ENCODE measurements at places on chromosomes 1 and 21.

DNA sequence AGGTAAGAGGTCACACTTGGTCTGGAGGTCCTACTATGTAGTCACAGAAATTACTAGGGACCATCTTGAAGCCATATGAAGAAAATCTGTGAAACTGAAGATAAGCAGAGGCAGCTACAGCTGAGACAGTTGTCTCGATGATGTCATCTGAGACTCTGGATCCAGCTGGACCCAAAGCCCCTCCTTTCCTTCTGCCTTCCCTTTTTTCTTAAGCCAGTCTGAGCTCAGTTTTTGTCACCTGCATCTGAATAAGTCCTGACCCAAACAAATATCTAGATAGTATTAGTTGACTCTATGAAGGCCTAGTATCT is 143.3 kb downstream of the ETS2 start:
- DNase-seq = no peak

DNA sequence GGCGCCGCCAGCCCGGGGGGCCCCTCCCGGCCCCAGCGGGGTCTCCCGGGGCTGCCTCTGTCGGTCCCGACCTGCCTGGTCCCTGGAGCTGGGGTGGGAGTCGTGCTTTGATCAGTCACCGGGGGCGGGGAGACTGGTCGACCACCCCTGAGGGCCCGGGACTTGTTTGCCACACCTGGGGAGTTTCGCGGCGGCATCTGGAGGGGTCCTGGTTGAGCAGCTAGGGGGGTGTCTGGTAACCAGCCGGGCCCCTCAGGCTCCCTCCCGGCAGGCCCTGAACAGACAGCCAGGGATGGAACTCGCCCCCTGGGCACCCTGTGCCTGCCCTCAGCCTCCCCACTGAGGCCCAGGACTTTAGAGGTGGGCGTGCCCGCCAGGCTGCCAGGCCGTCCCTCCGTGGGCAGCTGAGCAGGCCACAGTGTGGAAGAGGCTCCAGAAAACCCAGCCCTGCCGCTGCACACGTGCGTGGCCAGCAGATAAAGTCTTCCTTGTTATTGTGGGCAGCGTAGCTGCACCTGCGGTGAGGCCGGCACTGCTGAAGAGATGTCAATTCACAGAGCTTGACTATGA is 13.3 kb upstream of the SAMD11 start:
- DNase-seq = no peak

DNA sequence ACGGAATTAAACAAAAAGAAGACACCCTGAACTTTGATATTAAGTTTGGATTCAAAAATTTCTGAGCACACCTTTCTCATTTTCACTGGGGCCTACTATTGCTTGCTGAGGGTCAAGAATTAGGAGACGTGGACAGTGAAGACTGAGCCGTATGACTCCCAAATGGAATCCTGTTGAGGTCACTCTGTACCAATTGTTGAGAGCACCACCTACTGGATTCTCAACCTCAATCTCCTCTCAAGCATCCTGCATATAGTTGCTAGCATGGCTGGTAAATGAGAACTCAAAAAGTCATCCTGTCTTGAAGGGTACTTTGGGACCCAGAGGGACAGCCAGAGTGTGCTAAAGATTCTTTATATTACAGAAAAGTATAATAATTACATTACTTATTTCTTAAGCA is 20.2 kb upstream of the MTR start:
- no peak for DNase-seq

DNA sequence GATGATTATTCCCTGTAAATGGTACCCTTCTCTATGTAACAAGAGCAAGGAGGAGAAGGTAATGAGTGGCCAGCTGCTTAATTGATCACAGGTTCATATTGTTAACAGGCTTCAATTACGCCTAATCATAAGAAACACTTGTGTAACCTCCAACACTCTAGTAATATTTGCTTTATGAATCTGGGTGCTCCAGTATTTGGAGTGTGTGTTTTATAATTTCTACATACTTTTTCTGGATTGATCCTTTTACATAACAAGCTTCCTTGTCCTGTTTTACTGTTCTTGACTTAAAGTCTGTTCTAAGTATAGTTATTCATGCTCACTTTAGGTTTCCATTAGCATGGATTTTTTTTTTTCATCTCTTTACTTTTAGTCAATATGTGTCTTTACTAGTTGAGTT is 984.2 kb downstream of the AMY1C start:
- no peak for DNase-seq

DNA sequence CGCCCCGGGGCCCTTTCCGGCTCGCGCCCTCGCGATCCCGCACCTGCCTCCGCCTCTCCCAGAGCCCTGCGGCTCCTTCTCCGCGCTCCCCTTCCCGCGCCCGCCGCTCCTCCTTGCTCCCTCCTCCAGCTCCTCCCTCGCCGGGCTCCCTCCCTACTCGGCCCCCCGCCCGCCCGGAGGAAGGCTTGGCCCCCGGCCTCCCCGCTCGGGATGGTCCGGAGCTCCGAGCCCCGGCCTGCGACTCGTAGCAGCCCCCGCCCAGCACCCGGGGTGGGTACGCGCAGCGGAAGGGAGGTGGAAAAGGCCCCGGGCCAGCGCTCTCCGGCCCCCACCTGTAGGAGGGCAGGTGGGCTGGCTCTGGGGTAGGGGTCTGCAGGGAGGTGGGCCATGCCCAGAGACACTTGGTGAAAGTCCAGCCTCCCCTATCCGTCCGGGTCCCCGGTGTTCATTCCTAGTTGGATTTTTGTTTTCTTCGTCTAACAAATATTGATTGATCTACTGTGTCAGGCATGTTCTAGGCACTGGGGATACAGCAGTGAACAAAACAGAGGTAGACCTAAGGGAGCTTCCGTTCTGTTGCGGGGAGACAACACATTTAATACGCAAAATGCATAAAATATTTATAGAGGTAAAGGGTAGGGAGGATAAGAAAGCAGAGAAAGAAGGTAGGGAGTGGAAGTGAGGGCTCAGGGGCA is at the start of gene HTR1D:
TSS of gene HTR1D (minus strand) at position 82 of the 695 bp plus-strand sequence. CDS start 23,283 bp downstream, outside the sequence.
- DNase-seq = no peak

DNA sequence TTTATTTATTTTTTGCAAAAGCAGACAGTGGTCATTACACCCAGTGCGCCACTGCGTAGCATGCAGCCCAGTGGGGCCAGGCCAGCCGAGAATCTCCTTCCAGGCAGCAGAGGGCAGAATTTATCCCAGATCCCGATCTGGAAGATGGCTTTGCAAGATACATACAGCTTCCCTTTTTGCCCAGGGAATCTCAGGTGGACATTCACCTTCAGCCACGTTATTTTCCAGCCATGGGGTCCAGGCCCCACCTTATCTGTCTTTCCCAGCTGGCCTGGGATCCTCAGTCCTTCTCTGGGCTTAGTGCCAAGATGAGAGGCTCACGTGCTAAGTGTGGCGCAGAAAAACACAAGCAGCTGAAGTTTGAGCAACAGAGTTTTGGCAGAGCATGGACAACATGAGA is 123.6 kb downstream of the AJAP1 start:
- no peak for DNase-seq

DNA sequence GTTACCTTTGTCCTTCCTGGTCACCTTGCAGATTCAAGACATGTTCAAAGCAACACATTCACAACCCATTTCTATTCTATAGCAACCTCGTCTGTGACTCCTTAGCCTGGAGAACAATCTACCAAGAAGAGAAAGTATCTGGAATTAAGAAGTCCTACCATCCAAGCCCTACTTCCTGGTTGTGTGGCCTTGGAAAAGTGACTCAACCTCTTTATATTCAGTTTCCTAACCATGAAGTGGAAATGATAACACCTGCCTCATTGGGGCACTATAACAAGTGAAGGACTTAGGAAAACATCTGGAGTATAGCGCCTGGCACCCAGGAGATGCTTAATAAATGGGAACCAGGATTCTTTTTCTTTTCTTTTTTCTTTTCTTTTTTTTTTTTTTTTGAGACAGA is 36.5 kb upstream of the SRRM1 start:
- DNase-seq = no peak

- no peak for DNase-seq
Measured at GRCh38 chr1:193143285-193143684, 21.5 kb downstream of the CDC73 start.

DNA sequence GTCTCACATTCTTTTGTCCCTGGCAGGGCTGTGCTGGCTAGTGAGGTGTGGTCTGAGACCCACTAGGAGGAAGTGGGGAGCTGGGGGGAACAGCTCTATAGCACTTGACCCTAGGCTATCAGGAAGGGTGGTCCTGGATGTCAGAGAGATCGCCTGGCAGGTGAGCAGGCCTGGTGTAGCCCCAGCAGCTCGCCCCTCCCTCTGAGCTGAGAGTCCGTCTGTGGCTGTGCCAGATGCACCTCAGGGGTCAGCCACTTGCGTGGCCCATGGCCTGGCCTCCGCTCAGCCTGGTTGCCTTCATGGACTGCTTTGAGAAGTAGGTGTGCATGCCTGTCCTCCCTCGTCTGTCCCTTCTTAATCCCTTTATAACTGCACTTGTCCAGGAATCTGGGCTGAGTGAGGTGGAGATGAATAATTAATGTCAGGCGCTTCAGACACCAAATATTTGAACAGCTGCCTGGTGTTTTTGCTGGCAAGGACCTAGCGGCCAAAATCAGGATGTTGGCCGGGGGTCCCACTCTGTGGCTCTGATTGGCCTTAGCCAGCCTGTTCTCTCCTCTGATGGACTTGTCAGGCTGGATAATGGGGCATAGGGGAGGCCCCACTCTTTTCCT is 30.5 kb downstream of the TMEM53 start:
- no peak for DNase-seq

DNA sequence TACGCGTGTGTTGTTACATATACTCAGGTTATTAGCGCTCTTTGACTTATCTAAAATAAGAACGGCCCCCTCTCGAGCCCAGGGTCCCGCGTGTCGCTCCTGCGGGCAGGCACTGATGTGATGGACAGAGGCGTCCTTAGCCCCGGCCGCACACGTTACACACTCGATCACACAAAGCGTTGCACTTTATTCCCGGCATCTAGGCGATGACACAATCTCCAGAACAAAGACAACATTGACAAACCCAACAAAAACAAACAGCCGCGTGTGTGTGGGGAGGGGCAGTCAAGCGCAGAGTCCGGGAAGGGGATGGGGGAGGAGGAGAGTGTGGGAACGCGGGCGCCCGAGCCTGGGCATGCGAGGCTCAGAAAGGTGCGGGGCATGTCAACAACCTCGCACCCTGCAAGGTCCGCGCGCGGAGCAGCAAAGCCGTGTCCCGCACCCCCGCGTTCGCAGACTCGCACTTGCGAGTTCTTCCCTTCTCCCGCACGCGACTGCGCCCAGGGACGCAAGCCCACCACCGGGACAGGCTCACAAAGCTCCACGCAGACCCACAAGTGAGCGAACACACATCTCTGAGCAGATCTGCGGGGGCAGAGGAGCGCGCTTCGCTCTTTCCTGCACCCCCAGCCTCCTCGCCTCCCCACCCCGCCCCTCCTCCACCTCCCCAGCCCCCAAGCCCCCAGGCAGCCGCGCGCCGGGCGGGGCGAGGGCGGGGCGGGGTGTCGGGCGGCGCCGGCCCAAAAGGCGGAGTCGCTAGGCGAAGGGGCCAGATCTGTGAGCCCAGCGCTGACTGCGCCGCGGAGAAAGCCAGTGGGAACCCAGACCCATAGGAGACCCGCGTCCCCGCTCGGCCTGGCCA is at the start of gene EFNA1:
TSS of gene EFNA1 (plus strand) at position 772 of the 862 bp plus-strand sequence. CDS start 102 bp downstream, outside the sequence.
- no peak for DNase-seq

- DNase-seq = no peak
Measured at GRCh38 chr1:220391491-220391890, 119.2 kb upstream of the RAB3GAP2 start.

DNA sequence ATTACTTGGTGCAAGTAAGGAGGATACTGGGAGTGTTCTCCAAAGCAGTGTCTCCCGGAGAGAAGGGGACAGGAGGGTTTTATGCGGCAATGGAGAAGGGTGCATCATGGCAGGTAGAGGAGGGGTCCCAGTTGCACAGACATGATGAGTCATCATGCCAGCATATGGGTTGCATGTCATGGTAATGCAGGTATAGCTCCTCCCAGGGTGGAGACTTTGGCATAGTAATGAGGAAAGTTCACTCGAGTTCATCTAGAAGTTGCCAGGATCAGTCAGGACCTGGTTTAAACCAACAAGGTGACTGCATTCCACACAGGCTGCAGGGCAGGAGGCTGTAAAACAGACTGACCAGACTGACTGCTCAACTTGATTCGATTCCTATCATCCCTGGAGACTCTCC is 355.7 kb upstream of the DUSP10 start:
- DNase-seq = no peak

- DNase-seq = no peak
Measured at GRCh38 chr21:35517865-35518264, 468.8 kb upstream of the RUNX1 start.

GRCh38 chr1:10761503-10762152 is 34.8 kb downstream of the CASZ1 start:
- DNase-seq = no peak

- DNase-seq = no peak
Measured at GRCh38 chr21:44269090-44269489, 7.4 kb upstream of the DNMT3L start.

DNA sequence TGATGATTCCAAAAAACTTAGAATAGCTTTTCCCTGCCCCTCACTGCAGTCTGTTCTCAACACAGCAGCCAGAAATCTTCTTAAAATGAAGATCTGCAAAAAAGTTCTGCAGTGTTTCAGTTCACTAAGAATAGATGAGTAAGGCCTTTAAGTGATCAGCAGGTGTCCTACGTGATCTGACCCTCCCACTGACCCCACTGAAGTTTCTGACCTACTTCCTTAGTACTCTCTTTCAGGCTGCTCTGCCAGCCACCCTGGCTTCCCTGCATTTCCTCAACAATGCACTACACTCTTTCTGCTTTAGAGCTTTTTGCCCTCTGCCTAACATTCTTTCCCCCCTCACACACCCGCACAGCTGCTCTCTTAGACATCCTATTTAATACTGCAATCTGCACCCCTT is 182.5 kb downstream of the AKT3 start:
- no peak for DNase-seq

DNA sequence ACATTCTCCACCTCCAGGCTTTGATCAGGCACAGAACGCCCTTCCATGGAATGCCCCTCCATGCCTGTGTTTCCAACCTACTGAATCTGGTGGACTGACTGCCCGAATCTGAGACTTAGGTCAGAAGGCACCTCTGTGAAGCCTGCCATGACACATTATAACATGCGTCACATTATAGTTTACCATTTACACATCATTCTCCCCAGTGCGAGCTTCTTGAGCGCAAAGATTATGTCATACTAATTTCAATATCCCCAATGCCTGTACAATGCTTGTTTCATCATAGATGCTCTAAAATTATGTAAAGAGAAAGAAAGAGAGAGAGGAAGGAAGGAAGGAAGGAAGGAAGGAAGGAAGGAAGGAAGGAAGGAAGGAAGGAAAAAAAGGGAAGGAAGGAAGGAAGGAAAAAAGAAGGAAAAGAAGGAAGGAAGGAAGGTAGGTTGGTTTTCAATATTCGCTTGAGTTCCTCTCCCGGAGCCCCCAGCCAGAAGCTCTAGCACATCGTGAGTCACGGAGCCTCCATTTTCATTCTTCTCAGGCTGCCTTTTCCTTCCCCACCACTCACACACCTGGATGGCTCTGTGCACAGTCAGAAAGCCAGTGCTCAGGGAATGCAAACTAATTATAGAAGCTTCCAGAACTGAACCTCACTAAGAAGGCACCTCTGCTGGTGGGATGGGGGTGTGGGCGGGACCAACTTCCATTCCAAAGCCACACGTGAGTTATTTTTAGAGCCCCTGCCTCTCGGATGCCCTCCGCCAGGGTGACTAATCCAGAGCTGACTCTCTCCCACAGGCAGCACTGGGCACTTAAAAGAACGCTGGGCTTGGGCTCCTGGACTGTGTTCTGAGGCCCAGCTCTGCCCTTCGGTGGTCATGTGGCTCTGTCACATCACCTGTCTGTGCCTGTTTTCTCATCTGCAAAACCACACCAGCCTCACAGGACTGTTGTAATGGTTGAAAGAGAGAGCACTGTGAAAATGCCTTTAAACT is 27.4 kb downstream of the LAMB3 start:
- DNase-seq = peak; percentile 41

Data from inflammatory macrophage (primary cell).